Activated CD4-positive, alpha-beta T cell treated with anti-CD3 and anti-CD28 coated beads for 24 hours (primary cell): ENCODE measurements at places on chromosomes 11 and 22.
A peak's percentile ranks its signal among the peaks of the same experiment; 100 is the strongest.

GRCh38 chr22:45268167-45268957 lies 16.4 kb upstream of the UPK3A start:
- DNase-seq: no peak

DNA sequence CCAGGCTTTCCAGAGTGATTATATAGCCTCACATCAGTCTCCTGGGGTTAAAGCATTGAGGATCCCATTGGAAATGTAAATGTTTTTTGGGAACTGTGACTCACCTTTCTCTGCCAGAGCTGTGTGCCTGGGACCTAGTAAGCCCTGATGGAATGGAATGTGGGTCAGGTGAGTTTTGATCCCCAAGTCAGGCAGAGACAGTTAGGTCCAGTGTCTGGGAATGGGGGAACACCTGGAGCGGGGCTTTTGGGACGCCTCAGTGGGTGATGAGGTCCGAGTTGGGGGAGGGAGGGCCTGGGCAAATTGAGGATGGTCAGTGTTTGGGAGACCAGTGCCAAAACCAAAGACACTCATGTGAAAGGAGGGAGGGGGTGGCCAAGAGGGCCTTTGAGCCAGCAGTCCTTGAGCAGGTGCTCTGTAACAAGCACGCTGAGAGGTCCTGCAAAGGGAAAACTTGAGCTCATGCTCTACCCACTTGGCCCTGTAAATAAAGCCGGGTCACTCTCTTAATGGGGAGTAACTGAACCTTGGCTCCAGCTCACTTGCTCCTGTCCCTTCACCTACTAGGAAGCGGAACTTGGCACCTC lies 104.7 kb downstream of the NAV2 start:
- DNase-seq: no peak

- DNase-seq: no peak
These were observed 47.8 kb downstream of the BTBD10 start for GRCh38 chr11:13415201-13415600.

GRCh38 chr22:45771057-45771456 lies 99.4 kb downstream of the ATXN10 start:
- DNase-seq: no peak

GRCh38 chr11:2844116-2844842 lies 41.3 kb downstream of the CDKN1C start:
- no peak for DNase-seq

GRCh38 chr22:32410459-32410858 lies 1.6 kb downstream of the RTCB start:
- DNase-seq: no peak

- no peak for DNase-seq
These were observed 17.0 kb upstream of the FAM181B start for GRCh38 chr11:82750643-82751139.

- no peak for DNase-seq
These were observed 11.8 kb downstream of the TBC1D10A start for GRCh38 chr22:30314915-30315314.

DNA sequence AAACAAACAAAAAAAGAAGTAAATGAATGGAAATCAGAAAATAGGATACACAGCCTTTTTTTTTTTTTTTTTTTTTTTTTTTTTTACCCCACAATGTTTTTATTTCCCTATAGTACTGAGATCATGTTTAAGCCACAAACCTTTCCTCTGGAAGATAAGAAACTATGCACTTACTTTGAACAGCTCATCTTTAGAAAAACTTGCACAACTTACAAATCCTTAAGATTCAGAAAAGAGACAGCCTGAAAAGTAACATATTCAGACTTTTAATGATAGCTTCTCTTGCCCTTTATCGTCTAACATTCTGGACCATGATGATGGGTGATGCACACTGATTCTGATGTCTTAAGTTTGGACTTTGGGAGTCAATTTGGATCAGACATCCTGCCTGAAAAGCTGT lies 80.3 kb downstream of the TNRC6B start:
- no peak for DNase-seq

- no peak for DNase-seq
These were observed 23.7 kb upstream of the BID start for GRCh38 chr22:17797721-17798559.

DNA sequence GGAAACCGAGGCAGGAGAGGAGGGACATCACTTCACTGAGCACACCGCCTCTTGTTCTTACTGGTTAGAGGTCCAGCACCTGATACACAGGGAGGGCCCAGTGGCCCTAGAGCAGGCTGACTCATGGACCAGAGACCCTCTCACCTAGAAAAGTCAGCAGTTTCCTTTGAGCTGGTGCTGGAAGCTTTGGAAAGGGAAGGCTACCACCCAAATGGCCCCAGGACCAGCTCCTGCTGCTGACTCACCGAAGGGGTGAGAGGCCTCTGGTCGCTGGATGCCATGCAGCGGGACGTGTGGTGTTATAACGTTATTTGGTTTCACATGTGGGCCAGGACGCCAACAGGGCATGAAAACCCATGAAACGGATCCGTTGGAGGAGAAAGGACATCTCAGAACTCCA lies 3.8 kb downstream of the NADSYN1 start:
- no peak for DNase-seq

GRCh38 chr11:1387961-1388762 lies 1.6 kb upstream of the BRSK2 start:
- no peak for DNase-seq

- DNase-seq: no peak
These were observed 13.7 kb upstream of the SHISAL1 start for GRCh38 chr22:44326491-44326885.

DNA sequence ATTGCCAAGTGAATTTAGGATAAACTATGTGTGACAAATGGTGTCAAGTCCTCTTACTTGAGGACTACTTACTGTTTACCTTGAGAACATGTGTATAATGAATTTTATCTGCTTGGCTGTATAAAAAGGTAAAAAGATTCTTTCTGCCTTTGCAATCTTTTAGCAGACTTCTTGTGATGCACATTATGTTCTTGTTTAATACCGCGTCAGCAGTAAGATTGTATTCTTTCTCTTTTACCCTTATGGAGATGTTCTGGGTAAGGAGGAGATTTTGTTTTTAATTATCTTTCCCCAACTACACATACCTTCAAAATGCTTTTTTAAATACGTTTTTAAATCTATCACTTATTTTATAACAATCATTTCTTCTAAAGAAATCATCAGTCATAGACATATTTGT lies 1166.4 kb upstream of the CNTN5 start:
- no peak for DNase-seq

DNA sequence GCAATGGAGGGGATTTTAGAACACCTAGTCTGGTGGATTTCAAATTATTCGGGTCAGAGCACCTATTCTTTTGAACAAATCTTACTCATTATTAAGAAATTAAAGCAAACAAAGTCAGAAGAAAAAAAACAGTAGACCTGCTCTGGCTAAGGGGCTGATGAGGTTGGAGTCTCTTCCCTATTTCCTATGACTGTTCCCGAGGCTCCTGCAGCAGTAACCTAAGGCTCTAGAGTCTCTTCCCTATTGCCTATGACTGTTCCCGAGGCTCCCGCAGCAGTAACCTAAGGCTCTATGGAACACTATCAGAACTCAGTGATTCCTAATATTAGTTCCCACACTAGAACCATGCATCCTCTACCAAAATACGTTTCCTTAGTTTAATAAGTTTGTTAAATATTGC lies 607.9 kb downstream of the NTM start:
- no peak for DNase-seq

- DNase-seq: no peak
These were observed 100.7 kb upstream of the CD82 start for GRCh38 chr11:44464741-44465140.

DNA sequence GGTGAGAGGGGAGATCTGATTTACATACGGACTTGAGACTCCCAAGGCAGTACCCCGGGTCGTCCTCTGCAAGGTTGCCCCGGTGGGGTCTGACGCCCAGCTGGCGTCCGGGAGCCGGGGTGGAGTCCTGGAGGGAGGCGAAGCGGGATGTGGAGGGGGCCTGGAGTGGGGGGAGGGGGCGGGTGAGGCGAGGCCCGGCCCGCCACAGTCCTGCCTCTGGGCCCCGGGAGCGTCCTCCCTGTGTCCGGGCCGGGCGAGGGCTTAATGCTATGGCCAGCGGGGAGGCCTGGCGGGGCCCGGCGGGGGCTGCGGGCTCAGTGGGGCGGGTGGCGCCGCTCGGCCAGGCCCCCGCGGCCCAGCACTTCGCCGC lies 2.4 kb upstream of the MYBPC3 start:
- DNase-seq: no peak

- no peak for DNase-seq
These were observed 9.7 kb upstream of the FXYD2 start for GRCh38 chr11:117834068-117834810.

DNA sequence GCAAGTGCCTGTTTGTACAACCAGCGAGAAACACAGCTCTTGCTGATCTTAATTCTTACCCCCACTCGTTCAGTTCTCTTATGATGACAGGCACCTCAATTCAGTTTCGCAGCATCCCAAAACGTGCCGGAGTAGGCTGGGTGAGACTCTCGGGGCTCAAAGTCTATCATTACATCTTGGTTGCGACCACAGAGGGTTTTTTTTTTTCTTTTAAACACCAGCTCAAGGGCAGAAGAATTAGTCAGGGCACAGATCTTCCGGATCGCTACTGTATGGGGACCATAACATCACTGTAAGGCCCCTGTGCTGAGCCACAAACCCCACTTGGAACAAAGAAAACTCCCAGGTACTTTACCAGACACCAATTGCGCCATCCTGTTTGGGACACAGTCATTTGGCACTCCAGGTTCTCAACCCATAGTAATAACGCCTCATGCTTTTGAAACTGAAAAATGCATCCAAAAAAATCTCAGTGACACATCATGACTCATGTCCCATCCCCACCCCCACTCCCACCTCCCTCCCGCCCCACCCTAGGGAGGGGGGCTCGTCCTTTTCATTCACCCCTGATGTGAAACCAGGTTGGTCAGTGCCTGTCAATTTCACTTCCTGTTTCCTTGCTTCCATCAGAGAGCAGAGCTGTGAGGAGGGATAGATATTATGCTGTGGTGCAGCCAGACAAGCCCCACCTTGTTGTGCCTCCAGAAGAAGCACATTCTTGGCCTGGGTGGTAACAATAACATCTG lies 41.0 kb upstream of the CD5 start:
- DNase-seq: peak; percentile 75

- no peak for DNase-seq
These were observed 454.9 kb upstream of the CADM1 start for GRCh38 chr11:115959081-115959486.

- DNase-seq: no peak
These were observed 39.7 kb upstream of the OR5AK2 start for GRCh38 chr11:56948991-56949515.

GRCh38 chr22:29716814-29717545 lies 2.8 kb upstream of the CABP7 start:
- no peak for DNase-seq

DNA sequence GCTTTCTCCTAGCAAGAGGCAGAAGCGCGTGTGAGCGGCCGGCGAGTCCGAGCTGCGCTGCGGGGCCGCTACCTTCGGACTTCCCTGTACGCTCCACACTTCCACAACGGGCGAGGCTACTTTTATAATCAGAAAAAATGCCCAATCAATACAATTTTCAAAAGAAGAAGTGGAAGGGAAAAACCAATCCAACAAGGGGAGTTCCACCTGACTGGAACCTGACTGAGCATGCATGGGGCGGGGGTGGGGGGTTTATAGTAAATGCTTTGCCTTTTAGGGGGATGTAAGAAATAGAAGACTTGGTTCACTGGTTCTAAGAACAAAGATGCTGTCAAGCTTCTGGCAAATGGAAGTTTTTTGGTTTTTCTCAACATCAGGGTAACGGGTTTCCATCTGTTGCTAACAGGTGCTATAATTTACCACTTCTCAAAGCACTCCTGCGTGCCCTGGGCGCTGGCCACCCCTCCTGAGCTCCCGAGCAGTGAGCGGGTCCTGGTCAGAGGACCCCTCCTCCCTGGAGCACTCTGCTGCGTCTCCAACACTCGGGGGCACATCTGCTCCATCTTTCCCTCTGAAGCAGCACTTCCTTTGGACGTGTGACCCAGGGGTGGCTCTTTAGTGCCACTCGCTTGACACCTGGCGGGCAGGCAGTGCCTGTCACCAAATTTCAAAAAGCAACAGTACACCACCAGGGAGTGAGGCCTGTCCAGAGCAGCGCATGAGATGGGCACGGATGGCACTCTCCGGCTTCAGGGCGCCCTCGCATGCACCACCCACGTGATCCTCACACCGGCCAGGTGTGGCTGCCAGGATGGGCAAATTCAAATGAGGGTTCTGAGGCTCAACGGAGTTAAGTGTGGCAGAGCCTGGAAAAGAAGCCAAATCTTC lies 21.6 kb upstream of the BID start:
- DNase-seq: no peak

DNA sequence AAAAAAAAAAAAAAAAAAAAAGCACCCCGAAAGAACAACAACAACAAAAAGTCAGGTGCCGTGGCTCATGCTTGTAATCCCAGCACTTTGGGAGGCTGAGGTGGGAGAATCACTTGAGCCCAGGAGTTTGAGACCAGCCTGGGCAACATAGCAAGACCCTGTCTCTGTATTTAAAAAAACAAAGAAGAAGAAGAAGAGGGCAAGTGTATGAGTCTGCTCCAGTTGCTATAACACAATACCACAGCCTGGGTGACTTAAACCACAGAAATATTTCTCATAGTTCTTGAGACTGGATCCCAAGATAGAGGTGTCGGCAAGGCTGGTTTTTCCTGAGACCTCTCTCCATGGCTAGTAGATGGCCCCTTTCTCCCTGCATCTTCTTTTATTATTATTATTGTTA lies 12.4 kb downstream of the CRYBA4 start:
- DNase-seq: no peak

DNA sequence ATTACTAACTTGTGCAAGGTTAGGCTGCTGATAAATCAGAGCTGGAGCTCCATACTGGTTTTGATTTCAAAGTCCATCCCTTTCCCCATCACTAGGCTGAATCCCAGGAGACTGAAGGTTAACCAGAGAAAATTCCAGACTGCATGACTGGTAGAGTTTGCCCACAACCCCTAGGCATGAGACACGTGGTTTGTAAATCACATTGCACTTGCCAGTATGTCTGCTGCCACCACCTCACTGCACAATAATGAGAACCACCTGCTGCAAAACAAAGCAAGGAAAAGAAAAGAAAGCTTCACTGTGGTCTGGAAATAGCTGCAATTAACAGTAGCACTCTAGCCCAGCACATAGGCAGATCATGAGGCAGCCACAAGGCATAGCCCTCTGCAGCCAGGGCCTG lies 67.6 kb upstream of the NTM start:
- DNase-seq: no peak

DNA sequence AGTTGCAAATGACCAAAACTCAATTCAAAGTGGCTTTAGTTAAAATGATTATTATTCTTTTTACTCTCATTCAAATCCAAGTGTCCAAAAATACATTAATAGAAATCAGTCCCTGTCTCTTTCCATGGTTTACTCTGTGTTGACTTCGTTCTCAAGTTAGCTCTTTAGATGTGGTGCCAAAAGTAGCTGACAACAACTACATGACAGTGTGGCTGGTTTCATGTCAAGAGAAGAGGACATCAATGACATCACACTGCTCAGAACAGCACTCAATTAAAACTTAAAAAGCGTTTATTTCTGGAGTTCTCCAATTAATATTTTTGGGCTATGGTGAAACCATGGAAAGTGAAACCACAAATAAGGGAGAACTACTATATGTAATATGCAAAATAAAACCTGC lies 1746.9 kb downstream of the LRRC4C start:
- no peak for DNase-seq
